ENCODE measurements at places on chromosomes 12 and 14.

GRCh38 chr12:109833307-109834189 is at the start of gene TRPV4:
Gene TRPV4, minus strand, starts transcription at chr12:109833398. Its CDS starts 18,602 bp downstream, at chr12:109814796.
- no peak for DNase-seq

DNA sequence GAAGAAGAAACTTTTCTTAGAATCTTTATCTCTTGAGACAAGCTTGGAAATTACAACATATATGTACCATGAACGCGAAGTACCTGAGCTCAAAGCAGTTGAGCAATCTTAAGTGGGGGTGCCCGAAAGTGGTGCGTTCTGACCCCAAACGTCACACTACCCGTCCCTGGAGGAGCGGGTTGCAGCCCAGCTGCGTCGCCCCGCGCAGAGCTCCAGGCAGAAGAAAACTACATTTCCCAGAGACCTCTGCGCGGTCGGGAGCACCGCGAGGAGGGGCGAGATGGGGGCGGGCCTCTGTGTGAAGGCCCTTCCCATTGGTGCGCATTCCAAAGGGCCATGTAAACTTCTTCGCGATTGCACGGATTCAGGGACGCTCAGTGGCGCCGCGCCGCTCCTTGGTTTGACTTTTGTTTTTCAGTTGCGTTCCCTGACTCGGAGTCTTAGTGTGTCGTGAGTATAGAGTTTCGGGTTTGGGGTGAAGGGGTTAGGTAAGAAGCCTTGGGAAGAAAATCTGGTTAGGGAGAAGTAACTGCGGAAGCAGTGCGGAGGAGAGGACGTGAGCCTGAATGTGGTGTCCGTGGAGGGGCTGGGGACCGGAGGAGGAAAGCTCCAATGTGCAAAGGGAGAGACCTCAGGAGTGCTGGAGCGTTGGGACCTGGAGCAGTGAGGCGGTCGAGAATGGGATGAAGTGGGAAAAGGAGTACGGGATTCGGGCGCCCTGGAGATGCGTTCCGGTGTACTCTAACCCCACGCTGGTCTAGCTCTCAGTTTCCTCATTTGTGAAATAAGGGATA is at the start of gene CCDC77:
Gene CCDC77, plus strand, starts transcription at position 410 of the 794 bp plus-strand sequence. CDS start 7,740 bp downstream, outside the sequence.
- DNase-seq = peak; percentile 87

DNA sequence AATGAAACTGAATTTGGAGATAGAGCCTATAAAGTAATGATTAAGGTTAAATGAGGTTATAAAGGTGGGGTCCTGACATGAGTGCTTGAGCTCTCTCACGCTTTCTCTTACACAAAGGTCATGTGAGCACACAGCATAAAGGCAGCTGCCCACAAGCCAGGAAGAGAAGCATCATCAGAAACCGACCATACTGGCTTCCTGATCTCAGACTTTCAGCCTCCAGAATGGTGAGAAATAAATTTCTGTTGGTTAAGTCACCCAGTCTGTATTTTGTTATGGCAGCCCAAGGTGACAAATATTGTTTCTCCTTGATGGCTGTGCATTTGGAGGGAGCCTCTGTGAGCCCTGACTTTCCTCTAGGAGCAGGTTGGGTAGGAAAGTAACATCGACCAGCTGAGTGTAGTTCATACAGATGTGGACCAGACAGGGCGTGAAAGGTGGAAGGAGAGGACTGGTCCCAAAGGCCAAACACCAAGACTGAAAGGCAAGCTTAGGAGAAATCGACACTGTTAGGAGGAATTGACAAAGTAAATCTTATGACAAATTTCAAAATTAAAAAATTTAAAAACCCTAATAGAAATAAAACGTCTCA is 97.6 kb upstream of the SLC38A2 start:
- no peak for DNase-seq

- no peak for DNase-seq
Observed at GRCh38 chr12:122228092-122228491, 2.2 kb upstream of the DIABLO start.

- DNase-seq = no peak
Observed at GRCh38 chr14:75315144-75315543, 36.5 kb downstream of the FOS start.

DNA sequence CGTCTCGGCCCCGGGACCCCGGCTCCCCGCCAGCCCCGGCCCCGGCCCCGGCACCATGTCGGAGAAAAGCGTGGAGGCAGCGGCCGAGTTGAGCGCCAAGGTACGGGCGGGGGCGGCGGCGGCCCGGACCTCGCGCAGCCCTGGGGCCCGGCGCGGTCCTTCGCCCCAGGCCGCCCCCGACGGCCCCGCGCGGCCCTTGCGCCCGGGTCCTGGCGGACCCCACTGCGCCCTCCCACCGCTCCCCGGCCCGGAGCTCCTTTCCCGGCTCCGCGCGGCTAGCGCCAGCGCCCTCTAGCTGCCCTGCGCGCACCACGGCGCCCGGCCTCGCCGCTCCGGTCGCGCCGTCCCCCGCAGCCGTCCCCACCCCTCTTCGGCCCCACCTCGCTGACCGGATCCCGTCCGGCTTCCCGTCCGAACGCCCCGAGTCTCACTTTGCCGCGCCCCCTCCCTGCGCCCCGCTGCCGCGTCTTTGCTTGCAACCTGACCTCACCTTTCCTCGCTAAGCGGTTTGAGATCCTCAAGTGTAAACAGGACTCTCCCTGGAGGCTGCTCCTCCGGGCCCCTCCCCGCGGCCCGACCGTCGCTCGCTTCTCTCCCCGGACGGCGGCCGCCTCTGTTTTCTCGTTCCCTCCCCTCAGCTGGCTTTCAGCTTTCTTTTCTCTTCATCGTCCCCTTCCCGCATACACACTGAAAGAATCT is 637 bp downstream of the PTMS start:
- DNase-seq = no peak

DNA sequence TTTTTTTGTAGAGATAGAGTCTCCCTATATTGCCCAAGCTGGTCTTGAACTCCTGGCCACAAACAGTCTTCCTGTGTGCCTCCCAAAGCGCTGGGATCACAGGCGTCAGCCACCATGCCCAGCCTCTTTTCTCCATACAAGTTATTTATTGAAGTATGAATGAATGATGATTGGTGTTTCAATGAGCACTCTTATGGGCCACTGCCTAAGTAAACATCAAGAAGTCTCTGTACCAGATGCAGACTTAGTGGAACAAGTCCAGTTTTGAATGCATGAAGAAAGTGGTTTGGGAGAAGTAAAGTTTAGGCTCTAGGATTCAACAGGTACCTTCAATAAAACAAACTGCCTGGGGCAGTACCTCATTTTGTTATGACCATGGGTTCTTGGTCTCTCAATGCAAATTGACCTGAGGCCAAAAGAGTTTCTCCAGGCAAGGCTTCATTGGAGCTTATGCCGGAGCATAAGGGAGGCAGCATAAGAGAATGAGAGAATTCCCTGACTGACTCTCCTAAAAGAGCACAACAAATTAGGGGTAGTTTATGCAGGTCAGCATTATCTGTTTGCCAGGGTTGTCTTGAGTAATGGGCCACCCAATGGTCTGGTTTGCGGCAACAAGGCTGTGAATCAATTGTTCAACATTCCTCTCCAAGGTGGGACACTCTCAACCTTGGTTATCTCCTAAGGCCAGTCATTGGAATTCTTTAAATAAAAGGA is 1.1 kb upstream of the GMFB start:
- DNase-seq = no peak

- DNase-seq = no peak
Observed at GRCh38 chr14:85399186-85399585, 130.8 kb upstream of the FLRT2 start.
